ENCODE measurements at places on chromosomes 3 and 15.

DNA sequence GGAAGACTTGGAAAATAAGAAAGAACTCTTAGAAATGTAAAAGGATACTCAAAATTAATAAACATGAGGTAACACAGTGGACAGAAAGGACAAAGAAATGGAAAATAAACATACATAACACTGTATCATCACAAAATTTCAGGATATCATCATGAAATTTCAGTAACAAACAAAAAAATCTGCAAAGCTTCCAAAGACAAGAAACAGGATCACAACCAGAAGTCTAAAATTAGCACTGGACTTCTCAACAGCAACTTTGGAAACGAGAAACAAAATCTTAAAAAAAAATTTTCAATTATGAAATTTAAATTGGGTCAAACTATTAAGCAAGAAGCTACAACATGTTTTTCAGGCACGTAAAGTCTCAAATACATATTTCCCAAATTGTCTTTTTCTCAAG lies 238.8 kb downstream of the STAG1 start:
- no peak for DNase-seq

- DNase-seq: no peak
Observed at GRCh38 chr3:85171976-85172375, 213.2 kb downstream of the CADM2 start.

DNA sequence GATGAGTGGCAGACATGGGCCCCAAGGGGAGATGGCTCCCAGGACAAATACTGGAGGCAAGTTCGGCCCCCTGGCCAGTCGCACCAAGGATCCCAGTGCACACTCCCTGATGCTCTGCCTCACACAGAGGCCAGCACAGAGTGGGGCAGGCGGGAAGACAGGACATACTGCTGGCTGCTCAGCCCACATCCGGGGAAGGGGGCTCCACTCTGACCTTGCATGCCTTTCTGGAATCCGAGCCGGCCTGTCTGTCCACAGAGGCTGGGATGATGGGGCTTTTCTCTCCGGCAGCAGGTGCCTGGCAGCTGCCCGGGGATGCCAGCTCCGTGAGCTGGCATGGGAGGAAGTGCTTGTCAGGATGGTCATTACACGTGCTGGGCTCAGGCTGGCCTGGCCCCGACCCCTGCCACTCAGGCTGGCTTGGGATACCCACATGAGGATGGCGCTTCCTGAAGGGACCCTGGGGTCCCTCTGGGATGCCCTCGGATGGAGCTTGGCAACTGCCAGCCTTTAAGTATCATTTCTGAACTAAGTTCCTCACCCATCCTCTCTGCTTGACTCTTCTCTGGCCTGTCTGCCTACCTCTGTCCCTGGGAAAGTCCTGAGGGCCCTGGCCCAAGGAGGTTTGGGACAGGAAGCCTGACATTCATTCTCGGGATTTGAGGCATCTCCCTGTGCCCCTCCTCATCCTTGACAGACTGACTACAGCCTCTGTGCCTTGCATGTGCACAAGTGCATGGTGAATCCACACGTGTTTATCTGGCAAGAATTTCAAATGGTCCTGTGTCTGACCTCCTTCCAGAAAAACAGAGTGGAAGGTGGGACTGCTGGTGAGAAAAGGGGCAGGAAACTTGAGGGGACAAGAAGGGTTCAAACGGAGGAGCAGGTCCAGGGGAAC lies 46.5 kb downstream of the EXOG start:
- DNase-seq: no peak

DNA sequence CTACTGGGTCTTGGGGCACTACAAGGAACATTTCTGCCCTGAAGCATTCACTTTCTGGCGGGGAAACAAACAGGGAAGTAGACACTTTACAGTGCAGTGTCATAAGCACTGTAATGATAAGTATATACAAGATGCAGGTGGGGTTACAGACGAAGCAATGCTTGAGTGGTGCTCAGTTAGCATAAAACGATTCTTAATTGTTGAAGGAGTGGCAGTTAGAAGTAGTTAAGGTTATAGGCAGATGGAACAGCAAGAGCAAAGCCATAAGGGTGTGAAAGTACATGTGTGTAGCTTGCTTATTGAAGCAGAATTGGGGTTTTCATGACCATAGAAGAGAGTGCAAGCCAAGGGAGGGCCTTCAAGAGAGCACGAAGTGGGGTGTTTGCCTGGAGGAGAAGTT lies 46.2 kb downstream of the SLC25A26 start:
- DNase-seq: no peak

- DNase-seq: no peak
Observed at GRCh38 chr3:104810896-104811295, 555.8 kb upstream of the ALCAM start.

DNA sequence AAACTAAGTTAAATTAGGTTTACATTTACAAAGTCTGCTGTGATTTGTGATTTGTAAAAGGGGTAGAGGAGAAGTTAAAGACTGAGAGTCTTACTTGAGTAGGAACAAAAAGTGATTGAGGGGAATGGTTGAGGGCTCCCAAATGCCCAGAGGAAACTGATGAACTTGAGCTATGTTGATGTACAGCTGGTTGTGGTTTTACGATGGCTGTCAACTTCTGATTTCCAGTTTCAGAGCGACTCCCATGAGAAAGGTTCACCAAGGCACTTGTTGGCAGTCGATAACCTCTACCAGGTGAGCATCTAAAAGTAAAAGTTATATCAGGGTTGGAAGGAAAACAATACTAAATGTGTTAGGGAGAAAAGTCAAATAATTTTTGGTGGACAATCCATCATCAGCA lies 91.0 kb downstream of the XRN1 start:
- DNase-seq: no peak

- peak; percentile 78 for DNase-seq
Observed at GRCh38 chr3:190120269-190121060, at the start of gene P3H2. P3H2 (minus strand) TSS chr3:190120897; CDS start chr3:190120731, 166 bp downstream.

DNA sequence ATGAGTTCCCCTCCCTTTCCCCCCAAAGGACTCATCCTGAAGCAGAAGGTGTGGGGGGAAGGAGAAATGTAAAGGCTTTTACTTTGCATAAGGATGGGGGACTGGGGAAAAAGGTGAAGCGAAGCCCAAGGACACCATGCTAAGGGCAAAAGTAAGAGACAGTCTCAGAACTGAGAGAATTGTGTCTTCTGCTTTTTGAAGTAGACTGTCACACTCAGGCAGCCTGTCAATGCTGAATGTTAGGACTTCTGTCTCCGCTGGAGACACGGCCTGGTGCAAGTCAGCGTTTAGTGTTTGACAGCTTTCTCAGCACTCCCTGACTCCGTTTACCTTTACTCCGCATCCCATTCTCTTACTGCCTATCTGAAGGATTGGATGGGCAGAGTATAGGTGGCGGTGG lies 13.8 kb downstream of the RBM5 start:
- no peak for DNase-seq

GRCh38 chr3:152471814-152472671 lies 203.3 kb downstream of the MBNL1 start:
- peak; percentile 21 for DNase-seq

- no peak for DNase-seq
Observed at GRCh38 chr3:7798276-7798675, 703.3 kb upstream of the LMCD1 start.

DNA sequence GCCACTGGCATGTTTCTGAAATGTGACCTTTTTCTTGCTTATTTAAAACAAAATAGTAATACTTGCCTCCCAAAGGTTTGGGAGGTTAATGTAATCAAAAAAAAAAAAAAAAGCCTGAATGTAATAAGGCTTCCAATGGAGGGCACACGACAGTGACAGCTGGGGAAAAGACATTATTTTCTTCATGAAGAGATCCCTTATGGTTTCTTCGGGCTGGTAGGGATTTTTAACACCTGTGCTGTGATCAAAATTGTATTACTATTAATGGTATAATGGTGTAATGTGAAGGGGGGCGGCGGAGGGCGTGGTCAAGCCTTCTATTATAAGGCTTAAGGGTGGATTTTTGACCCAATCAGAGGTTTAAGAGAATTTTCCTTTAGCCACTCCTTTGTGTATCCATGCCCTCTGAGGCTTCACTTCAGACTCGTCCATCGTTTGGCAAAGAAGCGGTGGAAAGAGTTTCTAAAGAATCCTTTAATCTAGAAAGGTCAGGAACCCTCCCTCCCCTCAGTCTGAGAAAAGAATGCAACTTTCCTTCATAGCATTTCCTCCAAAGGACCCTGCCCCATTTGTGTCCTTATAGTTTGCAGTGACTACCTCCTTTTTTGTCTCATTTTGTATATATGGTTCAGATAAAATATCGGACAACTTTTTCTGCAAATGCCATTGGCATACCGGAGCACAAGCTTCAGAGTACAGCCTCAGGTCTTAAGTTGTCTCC lies 89.5 kb upstream of the CHD2 start:
- DNase-seq: no peak

DNA sequence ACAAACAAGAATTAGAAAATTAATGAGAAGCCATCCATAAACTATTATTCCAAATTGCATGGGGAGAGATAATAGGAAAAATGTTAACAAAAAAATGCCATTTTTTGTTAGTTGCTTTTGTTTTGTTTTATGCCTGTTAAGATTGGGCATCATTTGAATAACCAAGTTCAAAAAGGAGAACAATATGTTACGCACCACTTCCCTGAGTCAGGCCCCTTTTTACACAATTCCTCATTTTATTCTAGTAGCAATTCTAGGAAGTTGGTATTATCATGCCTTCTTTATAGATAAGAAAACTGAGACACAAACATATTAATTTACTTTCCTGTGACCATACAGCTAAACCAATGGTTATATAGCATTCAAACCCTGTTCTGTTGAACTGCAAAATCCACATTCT lies 736.9 kb upstream of the CCDC54 start:
- no peak for DNase-seq

DNA sequence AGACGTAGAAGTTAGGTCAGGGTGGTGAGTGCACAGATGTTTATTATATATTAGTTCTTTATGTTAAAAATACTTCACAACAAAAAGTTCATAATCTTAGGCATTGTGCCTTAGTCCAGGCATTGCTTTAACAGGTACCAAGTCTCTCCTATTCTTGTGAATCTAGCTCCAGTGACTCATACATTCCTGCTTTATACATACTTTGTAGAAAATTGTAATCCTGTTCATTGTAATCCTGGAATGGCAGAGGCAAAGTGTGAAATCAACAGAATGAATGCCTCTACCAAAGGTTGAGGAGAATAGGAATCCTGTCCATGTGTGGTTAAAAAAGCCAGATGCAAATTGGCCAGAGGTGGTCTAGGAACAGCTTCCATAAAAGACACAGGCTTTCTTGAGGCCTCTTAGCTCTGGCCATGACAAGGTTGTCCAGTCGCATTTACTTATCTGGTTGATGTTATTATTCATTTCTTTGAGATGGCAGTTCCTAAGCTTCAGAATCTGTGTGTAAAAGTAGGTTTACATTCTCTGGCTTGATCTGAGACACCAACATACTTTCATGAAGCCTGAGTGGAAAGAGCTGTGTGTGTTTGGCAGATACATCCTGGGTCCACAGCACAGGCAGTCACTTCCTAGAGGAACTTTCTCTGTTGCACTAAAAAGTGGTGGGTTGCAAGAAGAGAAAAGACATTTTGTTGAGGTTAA lies 109.0 kb downstream of the CDIN1 start:
- peak; percentile 5 for DNase-seq

DNA sequence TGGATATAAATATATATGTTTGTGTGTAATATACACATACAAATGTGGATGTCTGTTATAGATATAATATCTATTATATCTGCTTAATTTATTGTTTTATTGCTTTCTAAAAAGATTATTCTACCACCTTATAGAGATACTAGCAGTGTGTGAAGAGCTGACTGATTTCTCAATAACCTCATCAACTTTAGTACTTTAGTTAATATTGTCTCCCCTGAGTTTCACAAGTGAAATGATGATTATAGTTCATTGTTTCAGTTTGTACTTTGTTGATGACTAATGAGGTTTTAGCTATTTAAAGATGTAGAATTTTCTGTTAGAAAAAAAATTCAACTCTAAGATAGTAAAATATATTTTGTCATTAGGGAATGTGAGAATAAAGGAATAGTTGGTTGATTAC lies 11.4 kb downstream of the RSRC1 start:
- DNase-seq: no peak

- no peak for DNase-seq
Observed at GRCh38 chr3:17040990-17041377, 156.2 kb downstream of the PLCL2 start.

DNA sequence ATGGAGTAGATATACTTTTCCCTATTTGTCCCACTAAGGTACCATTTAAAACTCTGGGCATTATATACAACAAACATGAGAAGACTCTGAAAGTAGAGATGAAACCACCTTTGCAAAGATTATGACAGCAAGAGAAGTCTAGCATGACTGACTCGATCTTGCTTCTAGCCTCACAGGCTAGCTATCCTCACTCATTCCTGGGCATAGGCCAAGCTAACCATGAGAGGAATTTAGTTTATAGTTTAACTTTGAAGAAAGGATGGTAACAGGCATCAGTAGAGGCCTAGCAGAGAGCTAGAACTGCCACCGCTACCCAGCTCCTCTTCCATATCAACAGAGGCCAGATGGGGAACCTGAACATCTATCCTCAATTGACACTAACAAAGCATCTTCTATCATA lies 63.5 kb upstream of the FSIP1 start:
- DNase-seq: no peak

DNA sequence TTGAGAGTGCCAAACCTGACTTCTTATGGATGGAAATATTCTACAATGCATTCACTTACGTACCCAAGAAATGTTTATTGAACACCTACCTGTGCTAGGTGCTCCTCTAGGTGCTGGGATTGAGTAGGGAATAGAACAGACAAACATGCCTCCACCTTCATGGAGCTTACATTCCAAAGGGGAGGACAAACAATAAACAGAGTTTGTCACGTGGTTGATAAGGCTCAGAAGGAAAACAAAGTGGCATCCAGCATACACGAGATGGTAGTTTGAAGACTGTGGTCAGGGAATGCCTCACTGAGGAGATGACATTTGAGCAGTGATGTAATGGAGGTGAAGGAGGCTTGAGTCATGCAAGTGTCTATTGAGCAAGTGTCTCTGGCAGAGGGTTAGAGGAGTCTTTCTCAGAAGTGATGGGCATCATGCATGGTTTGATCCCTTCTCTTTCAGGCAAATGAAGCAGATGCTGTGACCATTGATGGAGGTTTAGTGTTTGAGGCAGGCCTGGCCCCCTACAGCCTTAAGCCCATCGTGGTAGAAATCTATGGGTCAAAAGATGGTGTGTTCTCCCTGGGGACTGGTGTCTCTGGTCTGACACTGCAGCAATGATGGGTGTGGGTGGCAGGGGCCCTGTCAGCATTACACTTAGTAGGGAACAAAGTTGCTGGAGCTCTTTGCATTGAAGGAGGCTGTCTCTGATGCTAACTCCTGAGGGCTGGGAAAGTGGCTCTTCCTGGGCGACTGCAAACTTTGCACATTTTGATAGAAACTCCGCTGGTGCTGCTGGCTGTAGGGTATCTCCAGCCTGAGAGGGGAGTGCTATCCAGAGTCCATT lies 29.7 kb upstream of the TOPBP1 start:
- DNase-seq: no peak

GRCh38 chr15:81481346-81481745 lies 107.3 kb upstream of the TMC3 start:
- no peak for DNase-seq
